ENCODE measurements at places on chromosomes 5 and 9.

DNA sequence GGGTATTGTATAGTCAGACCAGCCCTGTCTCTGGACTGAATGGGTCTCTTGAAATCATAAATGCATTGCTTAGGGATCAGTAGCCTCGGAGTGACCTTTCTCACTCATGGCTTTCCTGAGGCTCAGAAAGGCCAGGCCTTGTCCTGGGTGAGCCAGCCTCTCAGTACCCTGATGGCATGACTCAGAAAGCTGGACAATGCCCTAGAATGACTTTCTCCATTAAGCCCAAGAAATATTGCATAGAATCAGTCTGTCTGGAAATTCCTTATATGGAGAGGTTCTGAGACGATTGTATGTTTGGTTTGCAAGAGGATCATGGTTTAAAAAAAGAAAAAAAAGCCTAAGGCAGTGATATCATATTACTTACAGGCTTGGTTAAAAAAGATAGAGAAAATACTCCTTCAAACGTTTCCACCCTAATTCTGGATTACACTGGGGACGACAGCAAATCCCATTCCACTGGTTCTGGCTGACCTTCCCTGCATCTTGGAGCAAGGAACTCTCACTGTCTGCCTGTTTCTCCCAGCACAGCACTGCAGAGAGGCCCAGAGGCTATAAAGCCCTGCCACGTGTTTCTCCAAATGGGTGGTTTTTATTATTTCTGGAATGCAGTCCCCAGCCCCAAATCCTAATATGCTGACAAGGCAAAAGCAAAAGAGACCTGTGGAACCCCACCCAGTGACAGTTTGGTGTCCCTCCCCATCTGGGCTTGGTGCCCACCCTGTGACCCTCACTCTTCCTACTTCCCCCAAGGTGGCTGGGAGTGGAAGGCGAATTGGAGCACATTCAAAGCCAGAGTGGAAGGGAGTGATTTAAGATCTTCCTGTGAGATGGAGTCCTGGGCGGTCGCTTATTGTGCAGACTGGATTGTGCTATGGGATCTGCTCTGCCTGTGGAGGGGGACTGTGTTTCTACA is 34.4 kb downstream of the MAP1B start:
- no peak for DNase-seq

- no peak for DNase-seq
Observed at GRCh38 chr9:37377688-37378612, 44.5 kb upstream of the GRHPR start.

GRCh38 chr9:136707011-136707410 is 5.4 kb upstream of the DIPK1B start:
- DNase-seq: no peak

DNA sequence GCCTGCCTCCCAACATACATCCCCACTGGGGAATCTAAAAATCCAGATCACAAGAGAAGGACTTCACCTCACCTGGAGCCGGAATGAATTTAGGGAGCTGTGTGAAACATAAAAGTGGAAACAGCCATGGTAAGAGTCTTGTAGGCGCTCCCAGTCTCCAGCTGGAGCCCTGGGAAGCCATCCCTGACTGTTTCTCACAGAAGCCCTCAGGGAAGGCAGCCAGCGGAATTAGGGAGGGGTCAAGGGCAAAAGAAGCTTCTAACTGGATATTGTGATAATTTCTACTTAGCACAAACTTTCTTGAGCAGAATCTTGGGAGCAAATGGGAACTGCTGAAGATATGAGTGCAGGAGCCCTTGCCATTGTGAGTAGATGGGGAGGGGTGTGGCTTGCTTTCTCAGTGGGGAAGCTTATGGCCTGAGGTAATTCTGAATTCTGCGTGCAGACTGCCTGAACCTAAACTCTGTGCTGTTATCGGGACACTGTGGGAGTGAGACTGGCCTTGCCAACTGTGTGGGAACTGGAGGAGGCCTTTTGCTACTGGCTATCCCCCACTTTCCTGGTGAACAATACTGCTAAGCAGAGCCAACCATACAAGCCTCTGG is 174.4 kb upstream of the SMC2 start:
- no peak for DNase-seq

- no peak for DNase-seq
Observed at GRCh38 chr9:93093877-93094657, 1.9 kb upstream of the CARD19 start.

DNA sequence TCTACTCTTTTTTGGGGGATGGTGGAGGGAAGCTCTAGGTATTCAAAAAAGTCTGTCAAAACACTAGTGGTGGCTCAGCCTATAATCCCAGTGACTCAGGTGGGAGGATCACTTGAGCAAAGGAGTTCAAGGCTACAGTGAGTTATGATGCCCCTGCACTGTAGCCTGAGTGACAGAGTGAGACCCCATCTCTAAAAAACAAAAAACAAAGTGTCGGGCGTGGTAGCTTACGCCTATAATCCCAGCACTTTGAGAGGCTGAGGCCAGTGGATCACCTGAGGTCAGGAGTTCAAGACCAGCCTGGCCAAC is 15.8 kb upstream of the SLC35D2 start:
- no peak for DNase-seq

DNA sequence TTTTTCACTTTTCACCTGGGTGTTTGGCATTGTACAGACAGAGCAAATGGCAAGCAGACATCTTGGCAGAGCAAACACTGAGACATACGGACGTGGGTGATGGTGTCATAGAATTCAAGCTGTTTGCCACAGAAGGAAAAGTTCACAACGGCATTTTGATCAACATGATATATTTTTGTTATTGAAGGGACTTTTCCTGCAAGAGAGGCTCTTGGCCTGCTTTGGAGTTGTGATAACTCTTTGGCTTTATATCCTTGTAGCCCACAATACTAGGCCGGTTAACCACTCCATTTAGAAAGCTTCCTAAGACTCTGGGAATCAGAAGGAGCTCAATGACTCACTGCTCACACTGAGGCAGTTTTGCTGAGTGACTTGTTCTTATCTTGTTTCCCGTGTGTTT is 1038.3 kb downstream of the TLE1 start:
- no peak for DNase-seq

DNA sequence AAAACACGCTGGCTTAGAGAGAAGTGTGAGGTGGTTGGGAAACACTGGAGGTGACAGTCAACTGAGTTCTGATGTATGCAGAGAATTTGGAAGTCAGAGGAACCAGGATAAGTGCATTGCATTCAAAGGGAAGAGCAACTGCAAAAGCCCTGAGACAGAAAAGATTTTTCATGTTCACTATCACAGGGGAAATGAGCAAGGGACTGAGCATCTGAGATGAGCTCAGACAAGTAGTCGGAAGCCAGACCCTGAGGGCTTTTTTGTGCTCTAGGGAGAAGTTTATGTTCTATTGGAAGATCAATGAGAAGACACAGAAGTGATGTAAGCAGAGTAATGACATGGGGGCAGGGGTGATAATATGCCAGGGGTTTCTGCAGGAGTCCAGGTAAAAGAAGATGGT is 97.5 kb downstream of the HTR4 start:
- DNase-seq: no peak

DNA sequence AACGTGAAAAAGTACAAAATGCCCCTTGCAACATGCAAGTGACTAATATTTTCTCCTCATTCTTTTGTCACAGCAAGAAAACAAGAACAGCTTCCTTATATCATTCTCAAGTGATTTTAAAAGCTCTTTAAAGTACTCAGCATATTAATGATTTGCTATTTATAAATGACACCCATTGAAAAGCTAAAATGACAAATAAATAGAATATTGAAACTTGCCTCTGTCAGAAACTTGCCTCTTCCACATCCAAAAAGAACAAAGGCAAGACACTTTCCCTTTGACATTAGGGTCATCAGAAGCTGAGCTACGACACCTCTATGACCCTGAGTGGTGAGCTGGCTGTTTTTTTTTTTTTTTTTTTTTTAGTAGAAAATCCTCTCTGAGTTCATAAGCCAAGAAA is 339.6 kb upstream of the ITGA1 start:
- DNase-seq: no peak

DNA sequence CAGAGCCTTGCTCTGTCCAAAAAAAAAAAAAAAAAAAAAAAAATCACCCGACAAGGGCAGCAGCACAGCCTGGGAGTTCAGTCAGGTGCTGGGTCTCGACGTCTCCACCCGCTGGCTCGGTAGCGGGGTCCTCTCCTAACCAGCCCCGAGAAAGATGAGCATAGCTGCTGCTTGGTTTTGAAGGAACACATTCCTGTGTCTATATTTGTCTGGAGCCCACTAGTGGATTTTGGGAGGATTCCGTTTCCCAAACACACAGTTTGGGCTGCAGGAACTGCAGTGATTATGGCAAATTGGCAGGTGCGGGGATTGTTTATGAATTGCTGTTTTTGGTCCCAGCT is 1.2 kb downstream of the OTULINL start:
- DNase-seq: no peak

DNA sequence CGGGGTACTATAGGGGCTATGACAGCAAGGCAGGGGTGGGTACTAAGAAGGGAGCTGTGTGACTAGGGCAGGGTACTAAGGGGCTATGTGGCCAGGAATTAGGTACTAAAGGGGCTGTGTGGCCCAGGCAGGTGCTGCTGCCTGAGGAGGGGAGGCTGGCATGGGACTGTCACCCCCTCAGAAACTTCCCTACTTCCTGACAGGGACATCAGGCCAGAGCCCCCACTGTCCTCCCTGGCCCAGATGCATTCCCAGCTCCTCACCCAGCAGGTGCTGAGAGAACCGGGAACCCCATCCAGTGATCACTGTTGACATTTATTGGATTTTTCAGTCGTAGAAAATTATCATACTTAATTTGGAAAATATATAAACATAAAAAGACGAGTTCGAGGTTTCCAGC is 26.6 kb downstream of the IRX2 start:
- DNase-seq: no peak

- no peak for DNase-seq
Observed at GRCh38 chr5:146082798-146083197, 22.6 kb downstream of the PLAC8L1 start.

- DNase-seq: no peak
Observed at GRCh38 chr9:129490583-129491486, 130.1 kb downstream of the C9orf50 start.

DNA sequence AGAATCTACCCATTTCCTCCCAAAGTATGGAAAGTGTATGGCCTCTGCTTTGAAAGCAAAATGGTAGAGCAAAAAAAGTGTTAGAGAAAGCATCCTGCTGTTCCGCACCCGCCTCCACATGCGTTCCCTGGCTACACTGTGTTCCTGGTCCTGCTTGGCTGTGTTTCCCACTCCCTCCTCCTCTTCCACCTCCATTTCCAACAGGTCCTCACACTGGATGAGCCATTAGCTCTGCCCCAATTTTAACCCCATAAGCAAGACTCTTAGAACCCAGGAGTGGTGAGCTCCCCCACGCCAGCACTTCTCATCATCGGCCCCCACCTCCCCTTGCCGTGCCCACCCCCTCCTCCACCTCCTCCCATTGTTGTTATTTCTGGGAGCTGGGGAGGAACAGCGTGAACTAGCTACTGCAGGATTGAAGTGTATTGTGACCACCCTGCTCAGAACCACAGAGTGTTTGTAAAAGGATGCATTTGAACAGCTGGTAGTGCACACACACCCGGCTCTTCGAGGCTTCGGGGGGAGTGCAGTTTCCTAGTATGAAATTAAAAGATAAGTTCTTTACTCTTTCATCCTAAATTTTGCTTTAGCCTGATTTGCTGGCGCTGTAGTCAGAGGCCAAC is 120.0 kb downstream of the PDZD2 start:
- no peak for DNase-seq
